ENCODE measurements at places on chromosomes 4 and X. TPM values are rescaled to one million over a fixed set of nuclear protein-coding genes. Genes with fewer than 3 reads are reported as not detected.

DNA sequence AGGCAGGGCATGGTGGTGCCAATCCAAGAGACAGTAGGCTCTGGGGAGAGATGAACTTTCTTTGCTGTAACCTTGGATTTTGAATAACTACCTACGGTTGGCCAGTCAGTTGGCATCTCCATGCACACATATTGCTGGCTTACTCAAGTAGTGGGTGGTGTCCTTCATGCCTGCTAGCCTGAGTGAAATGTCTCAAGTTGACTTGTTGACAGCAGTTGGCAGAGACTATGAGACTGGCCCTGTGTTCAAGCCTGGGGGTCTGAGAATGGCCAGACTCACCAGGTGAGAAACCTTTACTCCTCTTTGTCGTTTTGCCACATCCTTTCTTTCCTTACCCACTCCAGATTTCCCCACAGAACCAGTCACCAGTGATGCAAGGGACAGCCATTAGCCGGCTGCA, 173.3 kb downstream of the MID1IP1 start:
- no peak for DNase-seq

DNA sequence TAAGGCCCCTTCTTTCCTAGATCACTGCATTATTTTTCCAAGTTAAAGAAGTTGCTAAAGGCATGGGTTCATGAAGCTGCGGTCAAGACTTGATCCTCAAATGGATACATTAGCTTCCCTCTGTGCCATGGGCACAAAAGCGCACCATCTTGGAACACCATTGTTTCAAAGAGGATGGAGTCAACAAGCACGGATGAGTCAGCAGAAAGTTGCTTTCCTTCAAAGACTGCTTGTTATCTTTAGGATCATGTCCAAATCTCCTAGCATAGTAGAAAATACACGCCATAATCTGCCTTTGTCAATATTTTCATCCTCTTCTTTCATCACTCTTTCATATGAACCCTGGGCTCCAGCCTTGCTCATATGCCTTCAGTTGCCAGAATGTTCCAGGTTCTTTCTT, 226.8 kb upstream of the GATB start:
- DNase-seq = no peak

- no peak for DNase-seq
Measured at GRCh38 chrX:66002824-66003680, 36.8 kb downstream of the VSIG4 start.

GRCh38 chr4:164536814-164537213, 217.1 kb upstream of the SMIM31 start:
- DNase-seq = peak; percentile 54

DNA sequence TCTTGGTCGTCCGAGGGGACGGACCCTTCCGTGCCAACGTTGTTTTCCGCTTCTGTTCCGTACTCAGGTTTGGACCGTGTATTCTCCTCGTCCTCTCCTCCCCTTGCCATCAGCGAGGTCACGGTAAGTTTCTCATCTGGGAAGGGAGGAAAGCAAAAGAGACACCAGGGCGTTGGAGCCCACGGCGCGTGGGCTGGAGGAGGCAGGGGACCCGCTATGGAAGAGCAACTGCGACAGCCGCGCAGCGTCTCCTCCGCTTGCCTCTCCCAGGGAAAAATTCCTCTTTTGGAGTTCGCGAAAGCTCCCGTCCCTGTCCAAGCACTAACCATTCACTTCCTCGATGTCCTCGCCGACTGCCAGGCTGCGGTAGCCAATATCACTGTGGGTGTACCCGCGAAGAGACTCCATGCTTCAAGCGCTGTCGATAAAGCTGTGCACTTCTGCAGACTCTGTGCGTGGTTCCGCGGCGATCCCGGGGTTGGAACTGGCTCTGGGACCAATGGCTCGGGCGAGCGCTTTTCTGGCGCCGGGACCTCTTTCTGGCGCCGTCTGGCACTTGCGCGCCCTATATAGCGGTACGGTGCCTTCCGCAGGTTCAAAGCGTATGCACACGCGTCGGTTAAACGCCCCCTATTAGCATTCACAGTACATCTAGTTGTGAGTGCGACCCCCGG, at the start of gene ESX1:
Gene ESX1 (minus strand): TSS at position 492 of the 674 bp plus-strand sequence. CDS start 84 bp downstream, at position 408.
- no peak for DNase-seq

GRCh38 chrX:1945879-1946278, 331.0 kb downstream of the ASMT start:
- DNase-seq = no peak

GRCh38 chr4:7016512-7016911, 26.7 kb upstream of the TADA2B start:
- DNase-seq = no peak

DNA sequence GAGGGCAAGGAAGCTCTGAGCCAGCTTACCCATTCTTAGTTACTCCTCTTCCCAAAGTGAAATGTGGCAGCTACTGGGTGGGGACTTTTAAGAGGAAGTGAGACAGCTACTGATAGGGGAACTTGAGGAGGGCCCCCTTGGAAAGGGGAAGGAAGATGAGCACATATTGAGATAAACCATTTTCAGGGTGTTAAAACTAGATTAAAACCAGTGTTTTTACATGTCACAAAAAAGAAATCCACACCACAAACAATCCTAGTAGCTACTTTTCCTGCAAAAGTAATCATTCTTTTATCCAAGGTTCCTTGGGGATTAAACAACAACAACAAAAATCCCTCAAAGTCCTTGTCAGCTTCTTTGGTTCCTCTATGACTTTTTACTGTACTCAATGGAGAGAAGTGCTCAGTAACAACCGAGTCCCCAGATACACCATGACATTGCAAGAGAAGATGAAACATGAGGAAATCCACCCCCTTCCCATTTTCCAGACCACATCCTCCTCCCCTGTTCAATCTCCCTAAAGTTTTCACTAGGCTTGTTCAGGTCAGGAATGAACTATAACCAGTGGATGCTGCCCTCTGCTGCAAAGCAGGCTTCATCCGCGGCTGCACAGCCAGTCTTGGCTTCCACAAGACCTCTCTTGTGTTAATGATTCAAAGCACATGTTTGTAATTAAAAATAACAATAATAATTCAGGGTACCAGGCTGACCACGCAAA, 113.5 kb upstream of the TMEM164 start:
- DNase-seq = no peak

- no peak for DNase-seq
Measured at GRCh38 chr4:127528302-127528701, 104.5 kb upstream of the INTU start.

DNA sequence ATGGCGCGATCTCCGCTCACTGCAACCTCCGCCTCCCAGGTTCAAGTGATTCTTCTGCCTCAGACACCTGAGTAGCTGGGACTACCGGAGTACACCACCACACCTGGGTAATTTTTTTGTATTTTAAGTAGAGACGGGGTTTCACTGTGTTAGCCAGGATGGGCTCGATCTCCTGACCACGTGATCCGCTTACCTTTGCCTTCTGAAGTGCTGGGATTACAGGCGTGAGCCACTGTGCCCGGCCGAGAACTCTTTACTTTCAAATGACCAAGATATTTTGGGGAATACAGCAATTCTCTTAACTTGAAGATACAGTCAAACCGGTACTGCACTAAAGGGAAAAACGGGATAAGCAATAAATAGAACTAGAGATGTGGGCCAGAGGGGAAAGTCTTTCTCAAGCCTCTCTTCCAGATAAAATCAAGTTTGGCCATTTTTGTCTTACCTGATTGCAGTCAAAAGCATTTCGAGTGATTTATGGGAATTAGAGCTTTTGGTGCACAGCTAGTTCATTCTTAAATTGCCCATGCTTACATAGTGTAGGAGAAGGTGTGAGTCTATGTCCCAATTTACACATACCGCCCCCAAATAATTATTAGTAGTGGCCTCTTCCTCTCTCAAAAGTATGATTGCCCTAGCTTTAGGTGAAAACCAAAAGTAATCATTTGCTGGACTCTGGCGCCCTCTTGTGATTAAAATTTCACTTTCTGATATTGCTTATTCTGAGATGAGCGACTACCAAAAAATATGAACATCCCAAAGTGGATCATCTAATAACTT, 53.2 kb upstream of the ABCG2 start:
- peak; percentile 56 for DNase-seq

DNA sequence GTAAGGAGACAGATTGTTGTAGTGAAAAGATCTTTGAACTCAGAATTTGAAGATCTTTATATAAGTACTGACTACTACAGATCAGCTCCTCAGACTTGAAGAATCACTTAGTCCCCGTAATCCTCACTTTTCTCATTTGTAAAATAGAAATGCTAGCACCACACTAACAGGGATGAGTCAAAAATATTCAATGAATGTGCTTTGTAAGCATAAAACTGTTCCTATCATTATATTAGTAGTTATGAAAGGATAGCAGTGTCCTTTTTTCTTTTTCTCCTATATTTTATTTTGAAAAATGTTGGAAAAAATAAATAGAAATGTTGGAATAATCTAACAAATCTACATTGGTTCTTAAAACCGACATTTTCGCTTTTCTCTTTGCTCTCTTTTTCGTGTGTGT, 25.4 kb downstream of the NFKB1 start:
- DNase-seq = no peak

NCAPG gene
- 25.3 TPM for total RNA-seq

DNA sequence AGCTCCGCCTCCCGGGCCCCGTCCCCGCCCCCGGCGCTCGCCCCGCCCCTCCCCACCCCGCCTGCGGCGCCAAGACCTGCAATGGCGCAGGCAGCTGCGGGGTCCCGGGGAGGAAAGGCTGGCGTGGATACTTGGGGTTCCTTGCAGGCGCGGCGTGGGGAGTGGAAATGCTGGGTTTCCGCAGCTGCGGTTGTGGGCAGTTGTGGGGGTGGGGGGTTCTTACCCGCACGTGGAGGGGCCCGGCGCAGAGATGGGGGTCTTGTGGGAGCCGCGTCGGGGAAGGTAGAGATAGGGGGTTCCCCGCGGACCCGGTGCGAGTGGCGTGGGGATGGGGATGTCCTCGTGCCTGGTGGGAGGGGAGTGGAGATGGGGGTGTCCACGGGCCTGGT, 680 bp upstream of the ASMTL start:
- no peak for DNase-seq

- DNase-seq = peak; percentile 36
Measured at GRCh38 chrX:152915541-152916241, 17.8 kb downstream of the ZNF185 start.

GRCh38 chr4:67776746-67777145, 22.6 kb upstream of the GNRHR start:
- DNase-seq = no peak

GRCh38 chr4:114312338-114312737, 286.3 kb upstream of the UGT8 start:
- DNase-seq = no peak

GRCh38 chr4:155339588-155339987, 37.2 kb downstream of the MAP9 start:
- peak; percentile 64 for DNase-seq

DNA sequence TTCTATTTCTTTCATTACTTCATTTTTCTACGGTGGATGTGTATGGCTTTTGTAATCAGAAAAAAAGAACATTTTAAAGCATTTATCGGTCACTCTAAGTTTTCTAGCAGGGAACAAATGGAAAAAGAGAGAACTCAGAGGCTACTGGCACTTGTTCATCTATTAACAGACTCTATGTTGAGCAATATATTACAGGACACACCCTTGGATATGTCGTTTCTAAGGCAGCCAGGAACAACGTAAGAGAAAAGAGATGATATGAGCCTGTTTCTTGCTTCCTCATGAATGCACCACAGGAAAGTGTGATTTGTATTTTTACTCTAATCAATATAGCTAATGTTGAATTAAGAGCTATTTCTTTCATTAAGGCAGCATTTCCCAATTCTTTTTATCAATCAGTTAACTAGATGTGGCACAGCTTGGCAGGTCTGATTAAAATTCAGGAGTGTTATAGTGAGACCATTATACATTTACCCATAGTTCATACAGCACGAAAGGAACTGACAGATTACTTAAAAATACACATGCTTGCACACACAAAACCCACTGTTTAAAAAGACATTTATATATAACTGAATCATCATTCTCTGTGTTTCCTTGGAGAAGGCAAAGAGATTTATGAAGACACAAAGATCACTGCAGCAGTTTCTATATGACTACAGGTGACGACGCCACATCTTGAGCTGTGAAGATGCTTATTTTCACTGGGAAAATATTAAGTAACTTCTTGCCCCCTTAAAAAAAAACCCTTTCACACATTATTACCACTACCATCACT, 13.0 kb downstream of the RAB9B start:
- no peak for DNase-seq

DNA sequence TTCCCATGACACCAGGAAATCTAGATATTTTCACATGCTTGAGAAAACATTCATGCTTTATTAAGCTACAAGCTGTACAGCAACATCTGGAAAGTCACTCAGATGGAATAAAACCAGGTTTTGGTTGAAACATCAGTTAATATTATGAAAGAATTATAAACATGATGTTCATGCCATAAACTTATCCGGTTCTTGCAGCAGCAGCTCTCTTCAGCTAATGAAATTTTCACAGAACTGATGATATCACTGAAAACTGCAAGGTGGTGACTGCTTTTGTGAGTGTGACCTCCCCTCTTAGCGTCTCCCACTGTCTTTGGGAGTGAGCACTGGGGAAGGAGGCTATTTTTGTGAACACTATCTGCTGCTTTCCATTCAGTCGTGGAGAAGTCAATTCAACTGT, 56.9 kb downstream of the ARHGAP10 start:
- DNase-seq = no peak

GRCh38 chr4:108107729-108108382, 60.9 kb downstream of the LEF1 start:
- DNase-seq = no peak

DNA sequence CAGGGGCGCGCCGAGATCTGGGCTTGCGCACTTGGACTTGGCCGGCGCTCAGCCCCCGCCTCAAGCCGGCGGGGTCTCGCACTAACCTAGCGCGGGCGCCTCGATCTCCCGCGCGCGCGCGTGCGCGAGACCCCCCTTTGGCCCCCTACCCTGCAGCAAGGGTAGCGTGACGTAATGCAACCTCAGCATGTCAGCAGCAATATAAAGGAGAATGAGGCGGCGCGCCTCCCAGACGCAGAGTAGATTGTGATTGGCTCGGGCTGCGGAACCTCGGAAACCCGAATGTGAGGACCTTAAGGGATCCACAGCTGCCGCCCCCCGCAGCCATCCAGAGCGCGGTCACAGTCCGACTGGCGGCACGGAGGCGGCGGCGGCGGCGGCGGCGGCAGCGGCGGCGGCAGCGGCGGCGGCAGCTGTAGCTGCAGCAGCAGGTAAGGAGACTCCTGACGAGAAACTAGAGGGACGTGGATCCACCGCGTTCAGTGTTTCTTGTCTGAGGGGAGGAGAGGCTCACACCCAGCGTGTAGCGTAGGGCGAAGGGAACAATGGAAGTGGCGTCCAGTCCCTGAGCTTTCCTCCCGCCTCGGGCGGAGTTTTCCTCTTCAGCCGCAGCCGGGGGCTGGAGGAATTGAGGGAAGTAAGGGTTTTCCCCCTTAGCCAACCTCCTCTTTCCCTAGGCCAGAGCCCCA, at the start of the genes SATL1 and ZNF711:
Gene SATL1 (minus strand): TSS at position 19 of the 689 bp plus-strand sequence. CDS start 134,811 bp downstream, outside the sequence.
Gene ZNF711 (plus strand): TSS at position 231 of the 689 bp plus-strand sequence. CDS start 3,582 bp downstream, outside the sequence.
- DNase-seq = peak; percentile 13

COL25A1 gene
- not detected for total RNA-seq

FHIP1A gene
- 8.7 TPM for total RNA-seq

FAM50A gene
- 77.1 TPM for total RNA-seq

- no peak for DNase-seq
Measured at GRCh38 chrX:120021927-120022326, 55.6 kb downstream of the RHOXF2B start.

XIAP gene
- 11.0 TPM for total RNA-seq

XPNPEP2 gene
- not detected for total RNA-seq

- no peak for DNase-seq
Measured at GRCh38 chr4:168924667-168925066, 85.4 kb downstream of the CBR4 start.
